ENCODE measurements at places on chromosomes 1 and 21.

- DNase-seq, result peak; percentile 87
Measured at GRCh38 chr1:205275133-205275532, 46.4 kb downstream of the NUAK2 start.

DNA sequence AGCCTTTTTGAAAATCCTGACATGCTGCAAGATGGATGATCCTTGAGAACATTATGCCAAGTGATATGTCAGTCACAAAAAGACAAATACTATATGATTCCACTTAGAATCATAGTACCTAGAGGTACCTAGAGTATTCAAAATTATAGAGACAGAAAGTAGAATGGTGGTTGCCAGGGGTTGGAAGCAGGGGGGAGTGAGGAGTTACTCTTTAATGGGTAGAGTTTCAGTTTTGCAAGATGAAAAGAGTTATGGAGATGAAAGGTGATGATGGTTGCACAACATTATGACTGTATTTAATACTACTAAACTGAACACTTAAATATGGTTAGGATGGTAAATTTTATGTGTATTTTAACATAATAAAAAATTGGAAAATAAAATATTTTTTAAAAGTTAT is 37.9 kb upstream of the PODN start:
- no peak for DNase-seq

GRCh38 chr1:66223681-66224080 is 310.3 kb upstream of the SGIP1 start:
- no peak for DNase-seq

DNA sequence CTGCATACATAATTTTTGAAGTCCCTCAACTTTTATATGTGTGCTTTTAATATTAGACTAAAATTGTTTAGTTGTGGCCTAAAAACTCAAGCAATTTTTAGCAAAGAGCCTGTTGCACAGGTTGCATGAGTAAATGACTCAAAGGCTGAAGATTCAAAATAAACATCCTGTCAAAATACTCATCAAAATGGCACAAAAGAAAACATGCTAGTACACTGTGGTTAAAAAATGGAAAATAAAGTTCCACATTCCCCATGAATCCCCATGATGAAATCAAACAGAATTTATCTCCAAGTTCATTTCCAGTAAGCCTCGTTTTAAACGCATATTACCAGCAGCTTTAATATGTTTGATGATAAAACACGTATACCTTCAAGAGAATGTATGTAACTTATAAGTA is 230.1 kb upstream of the MAP1LC3C start:
- no peak for DNase-seq
